ENCODE measurements at places on chromosomes 4 and X. TPM values are rescaled to one million over a fixed set of nuclear protein-coding genes. Genes with fewer than 3 reads are reported as not detected.
A peak's percentile ranks its signal among the peaks of the same experiment; 100 is the strongest.

GRCh38 chr4:47838445-47838844 is 578 bp upstream of the CORIN start:
- no peak for DNase-seq

DNA sequence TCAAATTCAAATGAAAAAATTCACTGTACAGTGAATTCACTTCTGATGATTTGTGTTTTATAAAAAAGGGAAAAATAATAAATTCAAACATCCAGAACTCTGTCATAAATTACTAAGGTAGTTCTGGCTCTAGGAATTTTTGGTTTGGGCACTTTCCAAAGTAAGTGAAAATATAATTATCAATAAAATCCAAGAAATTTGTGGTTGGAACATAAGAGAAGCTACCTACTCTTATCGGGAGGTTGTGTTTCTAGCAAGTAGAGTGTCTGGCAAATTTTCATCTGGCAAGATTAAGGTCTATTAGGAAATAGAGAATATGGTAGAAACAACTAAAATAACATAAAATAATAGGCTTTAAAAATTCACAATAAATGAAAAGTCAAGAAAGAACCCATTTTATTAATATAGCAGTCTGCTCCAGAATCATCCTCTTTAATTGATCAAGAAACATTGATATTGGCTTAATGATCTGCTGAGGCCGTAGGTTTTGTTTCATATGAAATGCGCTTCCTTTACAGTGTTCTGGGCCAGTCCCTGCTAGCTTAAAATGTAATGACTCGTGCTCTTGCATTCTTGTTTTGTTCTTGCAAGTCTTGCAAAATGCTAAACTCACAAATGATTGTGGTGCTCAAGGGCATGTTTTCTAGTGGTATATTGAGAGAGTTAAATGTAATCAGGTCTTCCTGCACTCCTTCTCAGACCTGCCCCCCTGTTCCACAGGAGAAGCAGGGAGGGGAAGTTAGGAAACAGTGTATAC is 331.4 kb downstream of the RAPGEF2 start:
- no peak for DNase-seq

GRCh38 chr4:169147191-169147590 is 123.6 kb downstream of the SH3RF1 start:
- no peak for DNase-seq

The TCEAL5 gene
- total RNA-seq = 0.98 TPM

The ASB11 gene
- not detected for total RNA-seq

The ARMCX1 gene
- 28.5 TPM for total RNA-seq

- DNase-seq = no peak
Measured at GRCh38 chrX:3271183-3271833, 75.1 kb downstream of the MXRA5 start.

The RNF150 gene
- total RNA-seq = 9.1 TPM

DNA sequence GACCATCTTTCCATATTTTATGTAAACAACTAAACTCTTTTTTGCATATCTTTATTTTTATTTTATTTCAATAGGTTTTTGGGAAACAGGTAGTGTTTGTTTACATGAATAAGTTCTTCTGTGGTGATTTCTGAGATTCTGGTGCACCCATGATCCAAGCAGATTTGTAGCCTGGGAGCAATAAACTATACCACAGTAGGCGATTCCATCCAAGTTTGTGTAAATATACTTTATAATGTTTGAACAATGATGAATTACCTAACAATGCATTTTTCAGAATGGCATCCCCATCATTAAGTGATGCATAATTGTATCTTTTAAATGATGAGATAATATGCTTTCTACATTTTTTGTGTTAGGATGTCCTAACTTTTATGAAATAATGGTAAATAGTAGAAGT is 39.2 kb upstream of the CYSLTR1 start:
- no peak for DNase-seq

The RAB39B gene
- 0.74 TPM for total RNA-seq

DNA sequence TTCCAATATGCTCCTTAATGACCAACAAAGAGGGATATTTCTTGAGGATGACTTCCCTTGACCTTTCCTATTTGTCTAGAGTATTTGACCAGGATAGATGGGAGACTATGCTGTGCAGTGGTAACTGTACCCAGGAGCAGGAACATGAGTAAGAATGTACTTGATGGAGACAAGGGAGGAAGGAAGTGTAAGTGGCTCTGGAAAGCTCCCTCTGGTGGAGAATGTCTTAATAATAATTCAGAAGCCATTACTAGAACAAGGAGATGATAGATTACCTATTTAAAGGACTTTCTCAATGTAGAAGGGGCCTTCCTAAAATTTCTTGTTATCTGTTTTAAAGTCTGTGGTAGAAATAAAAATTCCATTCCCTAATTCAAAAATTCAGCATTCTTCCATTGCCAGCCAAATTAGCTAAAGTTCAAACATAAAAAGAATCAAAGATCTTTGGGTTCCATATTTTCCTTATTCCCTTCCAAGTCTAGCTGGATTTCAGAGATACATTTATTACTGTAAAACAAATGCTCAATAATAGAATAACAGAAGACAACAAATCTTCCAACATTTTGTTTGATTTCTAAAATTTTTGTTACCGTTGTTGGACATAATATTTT is 83.8 kb downstream of the GRID2 start:
- no peak for DNase-seq

GRCh38 chr4:4308800-4309441 is 18.9 kb downstream of the ZBTB49 start:
- no peak for DNase-seq

DNA sequence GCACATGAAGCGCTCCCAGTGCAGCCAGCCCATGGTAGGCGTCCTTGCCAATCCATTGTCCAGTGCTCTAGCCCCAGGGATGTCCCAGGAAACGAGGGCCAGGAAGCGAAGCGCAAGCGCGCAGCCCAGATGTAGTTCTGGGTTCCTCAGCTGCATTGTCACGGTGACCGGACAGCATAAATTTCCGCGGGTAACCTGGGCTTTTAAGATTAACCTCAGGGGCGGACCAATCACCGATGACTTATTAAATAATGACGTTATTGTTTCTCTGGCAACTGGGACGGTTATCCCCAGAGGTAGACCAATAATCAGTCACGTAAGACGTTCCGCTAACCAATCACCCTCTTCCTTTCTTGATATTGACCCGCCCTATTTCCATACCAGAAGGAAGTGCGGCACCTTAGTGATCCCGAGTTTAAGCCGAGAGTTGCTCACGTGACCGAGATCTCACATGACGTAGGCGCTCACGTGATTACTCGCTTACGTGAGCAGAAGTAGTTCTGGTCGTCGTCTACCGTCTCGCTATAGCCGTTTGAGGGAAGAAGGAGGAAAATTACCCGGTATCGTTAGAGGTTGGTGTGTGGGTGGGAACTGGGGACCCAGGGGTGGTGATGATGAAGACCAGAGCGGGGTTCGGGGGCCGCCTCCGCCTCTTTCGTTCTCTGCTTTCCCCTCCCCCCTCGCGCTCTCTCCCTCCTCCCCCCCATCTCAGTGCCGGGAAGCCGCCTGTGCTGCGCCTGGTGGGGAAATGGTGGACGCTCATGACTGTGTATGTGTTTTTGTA is at the start of the genes GLA and HNRNPH2:
Gene GLA, minus strand, starts transcription at position 178 of the 784 bp plus-strand sequence. Its CDS starts 22 bp downstream, at position 156.
Gene HNRNPH2, plus strand, starts transcription at position 475 of the 784 bp plus-strand sequence. CDS start 3,767 bp downstream, outside the sequence.
- peak; percentile 98 for DNase-seq

DNA sequence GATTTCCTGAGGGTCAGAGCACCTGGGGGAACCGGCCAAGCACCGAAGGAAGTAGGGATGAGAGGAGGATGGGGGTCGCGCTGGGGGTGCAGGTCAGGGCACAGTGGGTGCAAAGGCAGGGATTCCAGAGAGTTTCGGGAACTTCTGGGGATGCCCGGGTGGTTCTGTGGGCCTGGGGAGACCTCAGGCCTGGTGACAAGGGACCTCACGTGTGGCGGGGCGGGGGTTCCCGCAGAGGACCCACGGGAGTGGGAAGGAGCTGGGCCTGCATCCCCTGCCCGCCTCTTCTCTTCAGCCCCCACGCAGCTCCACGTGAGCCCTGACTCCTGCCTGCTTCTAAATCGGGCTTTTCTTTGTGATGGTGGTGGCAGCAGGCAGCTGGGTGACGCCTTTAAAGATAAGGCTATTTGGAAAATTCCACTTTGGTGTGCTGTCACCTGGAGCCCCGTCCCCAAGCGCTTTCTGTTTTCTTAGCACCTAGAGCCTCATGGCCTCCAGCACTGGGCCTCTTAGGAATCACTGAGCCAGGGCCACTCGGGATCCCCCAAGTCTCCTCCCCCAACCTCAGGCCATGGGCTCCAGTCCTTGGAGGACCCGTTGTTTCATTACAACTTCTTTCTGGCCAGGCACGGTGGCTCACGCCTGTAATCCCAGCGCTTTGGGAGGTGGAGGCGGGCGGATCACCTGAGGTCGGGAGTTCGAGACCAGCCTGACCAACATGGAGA is 7.1 kb upstream of the TBC1D14 start:
- DNase-seq = no peak

DNA sequence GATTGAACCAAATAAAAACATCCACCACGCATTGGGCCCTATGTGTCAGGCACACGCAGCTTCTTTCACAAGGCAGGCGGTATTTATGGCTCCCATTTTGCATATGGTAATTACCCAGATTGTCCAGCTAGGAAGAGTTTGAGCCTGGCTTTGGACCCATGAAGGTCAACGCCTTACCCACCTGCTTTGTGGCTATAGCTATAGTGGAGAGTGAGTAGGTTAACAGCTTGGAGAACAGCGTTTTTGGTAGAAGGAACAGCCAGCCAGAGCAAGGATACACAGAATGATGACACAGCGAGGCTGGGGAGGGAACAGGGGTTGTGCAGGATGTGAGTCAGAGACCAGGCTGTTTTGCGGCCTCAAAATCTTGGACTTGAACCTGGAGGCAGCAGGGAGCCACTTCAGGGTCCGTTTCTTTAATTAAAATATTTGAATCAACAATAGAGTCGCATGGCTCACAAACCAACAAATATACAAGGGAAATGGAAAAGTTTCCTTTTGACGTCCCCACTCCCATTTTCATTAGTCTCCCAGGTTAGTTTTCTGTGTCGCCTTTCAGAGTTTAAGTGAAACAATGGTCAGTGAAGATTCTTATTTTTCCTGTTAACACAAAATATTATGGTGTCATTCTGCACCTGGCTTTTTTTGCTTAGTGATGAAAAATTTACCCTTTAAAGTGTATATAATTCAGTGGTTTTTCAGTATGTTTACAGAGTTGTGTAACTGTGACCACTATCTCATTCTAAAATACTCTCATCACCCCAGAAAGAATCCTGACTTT is 118.2 kb upstream of the STX18 start:
- DNase-seq = no peak

GRCh38 chr4:189838821-189839497 is 101.7 kb upstream of the FRG1 start:
- DNase-seq = no peak

DNA sequence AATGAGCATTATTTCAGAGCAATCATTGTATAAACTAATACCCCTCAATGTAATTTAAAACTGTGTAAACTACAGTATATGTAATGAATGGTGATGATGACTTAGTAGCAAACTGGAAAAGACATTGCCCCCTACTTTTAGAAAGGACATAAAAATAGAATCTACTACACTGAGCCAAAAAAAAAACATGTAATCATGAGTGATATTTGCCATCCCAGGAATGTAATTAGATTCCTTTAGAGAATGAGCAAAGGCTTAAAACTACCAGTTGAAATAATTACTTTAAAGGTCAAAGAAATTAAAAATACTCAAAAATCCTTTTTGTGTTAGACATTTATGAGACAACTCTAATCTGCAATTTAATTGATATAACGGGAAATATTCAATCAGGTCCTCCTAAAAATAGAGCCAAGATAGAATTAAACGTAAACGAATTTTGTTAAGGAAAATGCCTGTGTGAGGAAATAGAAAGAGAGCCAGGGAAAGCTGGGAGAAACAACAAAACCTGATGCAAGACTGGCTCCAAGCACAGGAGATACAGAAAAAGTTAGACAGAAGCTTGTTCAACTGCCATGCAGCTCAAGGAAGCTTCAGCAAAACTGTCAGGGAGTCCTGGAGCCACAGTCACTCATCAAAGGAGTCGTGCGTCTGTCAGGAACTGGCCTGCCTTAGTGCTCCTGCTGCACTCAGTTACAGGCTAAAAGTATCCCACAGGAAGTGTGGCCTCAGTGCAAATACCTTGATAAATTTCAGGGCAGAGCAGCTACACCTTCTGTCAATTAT is 655.7 kb upstream of the INTU start:
- no peak for DNase-seq

DNA sequence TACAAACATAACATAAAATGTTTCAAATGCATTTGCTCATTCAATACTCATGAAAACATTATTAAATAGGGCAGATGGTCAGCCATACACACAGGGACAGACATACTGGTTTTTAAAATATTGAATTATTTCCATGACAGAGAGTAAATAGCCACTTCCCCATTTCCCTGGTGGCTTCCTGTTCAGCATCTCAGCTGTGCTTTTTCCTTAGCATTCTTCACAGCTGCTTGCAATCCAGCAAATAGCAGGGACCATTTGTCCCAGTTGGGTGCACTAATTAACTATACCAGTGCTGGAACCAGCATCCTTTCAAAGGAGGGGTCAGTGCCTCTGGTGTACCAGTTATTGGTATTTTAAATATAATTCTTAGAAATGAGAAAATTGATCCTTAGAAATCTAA is 964.7 kb downstream of the RAB28 start:
- DNase-seq = no peak

The STOX2 gene
- 11.5 TPM for total RNA-seq
